Lower leg skin (tissue), 4 donors: ENCODE measurements at places on chromosomes 7 and 10. TPM values are rescaled to one million over a fixed set of nuclear protein-coding genes. Genes with fewer than 3 reads are reported as not detected.

SLC39A12 gene
- total RNA-seq: not detected

MAT1A gene
- total RNA-seq: 4.6 TPM

SFTPA1 gene
- total RNA-seq: not detected

HOXA11 gene
- total RNA-seq: 1.4 TPM

COL13A1 gene
- 0.93 TPM for total RNA-seq
